NCI-H526 treated with DMSO at 0.1 percent for 48 hours (cell line): ENCODE measurements at places on chromosomes 1 and 21.

GRCh38 chr1:80987106-80987505, 813.6 kb upstream of the ADGRL2 start:
- no peak for DNase-seq

GRCh38 chr1:81553503-81553902, 247.2 kb upstream of the ADGRL2 start:
- DNase-seq, result peak; percentile 80

GRCh38 chr1:79899914-79900313, 893.4 kb upstream of the ADGRL4 start:
- no peak for DNase-seq

DNA sequence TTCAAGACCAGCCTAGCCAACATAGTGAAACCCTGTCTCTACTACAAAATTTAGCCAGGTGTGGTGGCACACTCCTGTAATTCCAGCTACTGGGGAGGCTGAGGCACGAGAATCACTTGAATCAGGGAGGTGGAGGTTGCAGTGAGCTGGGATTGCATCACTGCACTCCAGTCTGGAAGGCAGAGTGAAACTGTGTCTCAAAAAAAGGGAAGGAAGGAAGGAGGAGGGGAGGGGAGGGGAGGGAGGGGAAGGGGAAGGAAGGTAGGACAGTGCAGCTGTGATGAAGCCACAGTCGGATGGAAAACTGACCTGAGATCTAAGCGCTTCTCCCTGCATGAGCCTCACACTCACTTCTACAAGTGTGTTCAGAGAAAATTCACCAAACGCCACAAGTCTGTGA, 22.0 kb upstream of the FHAD1 start:
- no peak for DNase-seq

GRCh38 chr21:42850866-42851391, 28.4 kb downstream of the WDR4 start:
- DNase-seq, result no peak
